Fibroblast of lung (primary cell): ENCODE measurements at places on chromosomes 12 and 14.

- no peak for DNase-seq
Measured at GRCh38 chr12:126869644-126870043, 1397.3 kb upstream of the TMEM132C start.

DNA sequence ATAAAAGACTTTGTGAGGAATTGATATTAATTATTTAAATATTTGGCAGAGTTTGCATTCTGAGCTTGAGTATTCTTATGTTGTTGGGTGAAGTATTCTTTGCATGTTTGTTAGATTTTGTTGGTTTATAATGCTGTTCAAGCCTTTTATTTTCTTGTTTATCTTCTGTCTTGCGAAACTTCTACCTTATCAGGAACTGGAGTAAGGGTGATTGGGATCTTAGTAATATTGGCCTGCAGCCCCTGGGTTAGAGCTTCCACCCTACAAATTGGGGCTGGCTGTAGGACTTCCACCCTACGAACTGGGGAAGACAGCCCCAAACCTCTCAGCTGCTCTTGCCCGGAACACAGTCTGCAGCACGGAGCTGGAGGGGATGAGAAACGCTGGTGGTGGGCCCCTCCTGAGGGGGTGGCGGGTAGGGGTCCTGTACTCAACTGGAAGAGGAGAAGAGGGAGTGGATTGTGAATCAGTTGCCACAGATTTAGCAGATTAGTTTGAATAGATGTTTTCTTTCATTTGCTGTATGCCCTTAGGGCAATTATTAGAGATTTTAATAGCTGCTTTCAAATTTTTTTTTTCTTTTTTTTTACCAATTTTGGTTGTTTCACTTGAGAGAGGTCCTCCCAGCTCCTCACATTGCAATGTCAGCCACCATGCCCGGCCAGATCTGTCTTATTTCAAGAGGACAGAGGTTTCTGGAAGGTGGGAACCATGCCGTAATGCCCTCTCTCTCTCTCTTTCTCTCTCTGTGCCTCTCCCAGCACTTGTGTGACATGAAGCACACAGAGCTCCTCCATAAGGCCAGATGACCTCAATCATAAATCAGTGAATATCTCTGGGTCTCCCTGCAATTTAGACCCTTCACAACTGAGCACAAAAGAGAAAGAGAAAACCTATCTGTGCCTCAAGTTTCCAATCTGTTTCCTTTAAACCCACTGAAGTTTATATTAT is 123.4 kb downstream of the DICER1 start:
- DNase-seq = no peak

- no peak for DNase-seq
Measured at GRCh38 chr12:558580-558979, 98.8 kb downstream of the B4GALNT3 start.

- DNase-seq = no peak
Measured at GRCh38 chr14:42563313-42563712, 956.6 kb downstream of the LRFN5 start.

DNA sequence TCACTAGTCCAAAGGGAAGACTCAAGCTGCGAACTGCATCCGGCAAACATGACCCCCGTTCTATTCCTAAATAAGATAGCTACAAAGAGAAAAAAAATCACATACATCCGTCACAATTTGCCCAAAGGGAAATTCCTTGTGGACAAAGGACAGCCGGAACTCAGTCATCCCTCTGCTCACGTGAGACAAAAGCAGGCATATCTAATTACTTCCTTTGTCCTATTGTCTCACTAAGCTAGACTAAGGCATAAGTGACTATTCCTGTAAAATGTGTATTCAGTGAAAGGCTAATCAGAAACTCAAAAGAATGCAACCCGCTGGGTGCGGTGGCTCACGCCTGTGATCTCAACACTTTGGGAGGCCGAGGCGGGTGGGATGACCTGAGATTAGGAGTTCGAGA is 27.2 kb upstream of the NINJ2 start:
- no peak for DNase-seq

GRCh38 chr12:75308279-75308678 is 21.8 kb downstream of the CAPS2 start:
- no peak for DNase-seq

GRCh38 chr12:82476511-82476910 is 118.2 kb downstream of the METTL25 start:
- DNase-seq = no peak

DNA sequence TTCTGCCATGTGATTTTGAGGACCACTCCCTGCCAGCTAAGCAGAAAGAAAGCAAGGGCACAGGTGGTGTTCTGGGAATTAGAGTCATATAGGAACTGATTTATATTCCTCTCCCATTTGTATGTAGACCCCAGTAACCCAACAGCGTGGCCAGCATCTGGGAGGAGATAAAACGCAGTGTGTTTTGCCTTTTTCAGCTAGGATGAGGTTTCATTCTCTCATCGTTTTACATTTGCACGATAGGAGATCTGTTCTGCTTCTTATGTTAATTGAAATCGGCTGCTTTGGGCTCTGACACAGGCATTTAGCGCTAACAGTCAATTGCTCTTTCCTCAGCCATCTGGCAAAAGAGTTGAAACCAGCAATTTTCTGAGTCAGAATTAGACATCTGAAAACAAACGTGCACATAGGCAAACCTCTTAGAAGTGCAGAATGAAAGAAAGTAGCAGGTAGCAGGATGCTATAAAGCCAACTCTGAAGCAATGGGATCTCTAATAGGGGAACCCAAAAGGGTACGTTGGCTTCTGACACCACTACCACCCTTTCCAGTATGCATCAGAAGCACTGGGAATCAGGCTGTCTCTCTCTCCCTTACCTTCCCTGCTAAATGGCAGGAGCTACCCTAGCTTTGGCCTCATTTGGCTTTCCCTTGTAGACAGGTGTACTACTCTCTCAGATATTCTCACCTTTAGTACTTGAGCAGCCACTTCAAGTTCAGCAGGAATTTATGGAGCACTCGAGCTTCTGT is 219.1 kb downstream of the PHLDA1 start:
- peak; percentile 77 for DNase-seq

DNA sequence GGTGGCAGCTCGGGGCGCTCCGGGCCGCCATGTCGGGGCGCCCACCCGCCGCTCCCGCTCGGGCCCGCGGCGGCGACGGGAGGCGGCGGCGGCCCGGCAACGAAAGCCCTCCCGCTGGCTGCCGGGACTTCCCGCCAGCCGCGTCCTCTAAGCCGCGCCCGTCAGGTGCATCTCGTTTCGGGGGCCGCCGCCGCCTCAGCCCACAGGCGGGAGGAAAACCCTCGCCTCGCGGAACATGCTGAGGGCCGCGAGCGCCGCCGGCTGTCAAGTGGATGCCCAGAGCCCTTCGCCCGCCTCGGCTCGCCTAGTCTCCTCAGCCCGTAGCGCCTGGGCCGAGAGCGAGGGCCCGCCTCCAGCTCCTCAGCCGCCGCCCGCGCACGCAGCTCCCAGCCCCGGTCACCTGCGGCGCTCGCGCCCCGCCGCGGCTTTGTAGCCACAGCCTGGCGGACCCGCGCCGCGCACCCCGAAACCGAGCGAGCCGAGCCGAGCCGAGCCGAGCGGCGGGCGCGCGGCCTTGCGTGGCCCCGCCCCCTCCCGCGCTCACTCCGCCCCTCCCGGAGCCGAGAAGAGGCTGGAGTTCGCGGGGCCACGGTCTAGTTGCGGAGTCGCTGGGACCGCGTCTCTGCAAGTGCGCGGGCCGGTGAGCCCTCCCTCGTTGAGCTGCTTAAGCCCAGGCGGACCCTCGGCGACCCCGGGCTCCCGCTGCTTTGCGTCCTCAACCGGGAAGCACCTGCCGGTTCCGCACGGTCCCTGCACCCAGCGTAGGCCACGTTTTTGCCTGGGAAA is at the start of gene EML5:
TSS of gene EML5 (minus strand) at position 481 of the 786 bp plus-strand sequence. CDS start at position 31, 450 bp downstream.
- DNase-seq = peak; percentile 54

DNA sequence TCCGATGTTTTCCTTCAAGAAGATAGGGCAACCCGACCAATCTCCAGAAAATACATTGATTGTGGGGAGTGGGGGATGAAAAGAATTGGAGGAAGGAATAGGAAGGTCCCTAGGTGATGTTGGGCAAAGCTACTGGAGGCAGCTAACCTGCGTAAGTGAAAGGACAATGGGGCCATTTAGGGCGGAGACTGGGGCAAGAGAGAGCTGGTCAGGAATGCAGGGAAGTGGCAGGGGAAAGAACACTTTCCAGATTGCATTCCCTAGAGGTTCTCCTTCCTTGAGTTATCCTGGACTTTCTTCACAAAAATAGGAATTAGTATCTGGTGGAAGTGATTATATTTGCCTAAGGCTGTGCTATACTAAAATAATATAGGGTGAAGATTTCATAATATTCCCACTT is 151.8 kb upstream of the HMGA2 start:
- DNase-seq = no peak

- no peak for DNase-seq
Measured at GRCh38 chr12:120771097-120771496, 45.5 kb downstream of the ACADS start.

DNA sequence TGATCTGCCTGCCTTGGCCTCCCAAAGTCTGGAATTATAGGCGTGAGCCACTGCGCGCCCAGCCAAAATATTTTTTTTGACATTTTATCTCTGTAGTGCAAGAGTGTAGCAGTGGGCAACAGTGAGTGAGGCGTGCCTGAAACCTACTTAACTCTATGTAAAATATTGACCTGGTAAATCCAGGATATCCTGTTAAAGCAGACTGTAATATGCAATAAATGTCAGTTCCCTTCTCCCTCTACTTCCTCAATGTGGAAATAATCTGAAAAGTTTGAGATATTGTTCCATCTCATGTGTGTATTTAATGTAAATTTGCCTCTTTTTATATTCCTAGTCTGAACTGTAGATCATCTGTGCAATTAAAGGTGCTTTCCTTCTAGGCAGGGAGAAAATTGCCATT is 9.5 kb upstream of the CDK17 start:
- no peak for DNase-seq

GRCh38 chr12:51071663-51072062 is 11.7 kb downstream of the CSRNP2 start:
- no peak for DNase-seq

- DNase-seq = peak; percentile 52
Measured at GRCh38 chr14:32345311-32345791, 16.3 kb downstream of the AKAP6 start.

GRCh38 chr14:100140452-100141078 is 18.9 kb downstream of the DEGS2 start:
- no peak for DNase-seq

DNA sequence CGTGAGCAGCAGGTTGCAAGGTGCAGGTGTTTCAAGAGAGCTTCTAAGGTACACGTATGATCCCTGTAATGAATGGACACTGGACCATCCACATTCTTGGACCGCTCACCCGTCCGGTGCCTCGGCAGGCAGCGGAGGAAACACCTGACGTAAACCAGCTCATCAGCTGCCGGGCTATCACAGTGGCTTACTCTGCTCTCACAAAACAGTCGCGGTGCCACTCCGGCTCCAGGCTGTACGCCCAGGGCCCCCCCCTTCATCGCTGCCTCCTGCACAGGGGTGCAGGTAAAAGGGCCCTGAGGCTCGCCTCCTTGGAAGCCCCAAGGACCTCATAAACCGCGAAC is 436 bp downstream of the VPS33A start:
- DNase-seq = no peak

DNA sequence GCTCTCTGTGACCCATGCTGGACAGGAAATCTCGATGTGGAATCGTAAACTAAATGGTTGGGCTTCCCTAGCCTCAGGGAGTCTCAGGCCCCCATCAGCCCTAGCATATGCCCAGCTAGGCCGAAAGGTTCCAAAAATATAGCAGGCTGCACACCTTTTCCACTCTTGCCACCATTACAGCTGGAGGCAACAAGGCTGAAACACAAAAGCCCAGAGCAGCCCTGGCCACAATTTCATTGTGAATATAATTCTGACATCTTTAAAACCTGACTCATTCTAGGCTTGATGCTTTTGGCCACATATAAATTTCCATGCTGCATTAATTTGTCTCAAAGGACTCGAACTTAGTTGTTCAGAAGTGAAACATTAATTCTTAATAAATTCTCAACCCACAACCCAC is 382.2 kb downstream of the GRIN2B start:
- no peak for DNase-seq

- no peak for DNase-seq
Measured at GRCh38 chr12:82757059-82757458, 70.4 kb downstream of the TMTC2 start.

DNA sequence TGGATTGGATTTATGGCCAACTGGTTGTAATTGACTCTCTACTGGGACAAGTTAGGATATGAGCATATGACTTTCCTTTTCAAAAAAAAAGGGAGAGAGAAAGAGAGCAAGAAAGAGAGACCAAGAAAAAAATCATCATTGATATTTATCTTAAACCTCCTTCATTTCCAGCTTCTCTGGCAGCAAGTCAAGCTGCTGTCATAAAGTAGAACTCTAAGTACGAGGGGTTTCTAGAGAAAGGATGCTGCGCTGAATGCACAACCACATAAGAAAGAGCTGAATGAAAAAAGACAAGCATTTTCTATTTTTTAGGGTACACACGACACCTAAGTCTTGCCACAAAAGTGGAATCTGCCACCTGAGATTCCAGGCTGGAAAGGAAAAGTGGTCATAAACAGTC is 182.6 kb downstream of the SLC25A21 start:
- DNase-seq = no peak

DNA sequence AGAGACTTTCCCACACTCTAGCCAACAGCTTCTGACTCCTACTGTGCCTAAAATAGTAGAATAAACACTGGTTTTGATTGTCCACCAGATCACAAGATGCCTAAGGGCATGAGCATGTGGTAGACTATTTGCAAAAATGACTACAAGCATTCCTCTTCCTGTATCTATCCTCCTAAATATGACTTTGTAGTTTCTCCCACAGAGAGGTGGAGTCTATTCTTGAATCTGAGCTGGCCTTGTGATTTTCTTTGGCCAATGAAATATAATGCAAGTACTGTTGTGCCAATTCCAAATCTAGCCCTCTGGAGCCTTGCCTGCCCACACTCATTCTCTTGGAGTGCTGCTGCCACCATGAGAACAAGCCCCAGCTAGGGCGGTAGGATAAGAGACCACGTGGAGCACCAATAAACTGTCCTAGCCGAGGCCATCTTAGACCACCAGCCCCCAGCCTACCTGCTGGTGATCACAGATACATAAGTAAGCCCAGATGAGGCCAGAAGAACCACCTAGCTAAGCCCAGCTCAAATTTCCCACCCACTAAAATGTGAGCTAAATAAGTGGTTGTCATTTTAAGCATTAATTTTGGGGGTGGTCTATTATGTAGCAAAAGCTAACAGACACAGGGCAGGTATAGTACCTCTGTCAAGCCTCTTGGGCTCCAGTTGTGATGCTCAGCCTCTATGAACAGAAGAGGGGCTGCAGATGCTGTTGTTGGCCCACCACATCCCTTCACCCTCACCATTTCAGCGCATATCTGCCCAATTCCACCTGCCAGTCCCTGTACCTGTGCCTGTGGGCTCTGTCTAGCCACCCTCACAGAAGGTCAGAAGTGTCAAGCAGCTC is 17.9 kb downstream of the ZFP36L1 start:
- DNase-seq = no peak

- DNase-seq = peak; percentile 88
Measured at GRCh38 chr12:89073027-89073398, 279.3 kb downstream of the DUSP6 start.

DNA sequence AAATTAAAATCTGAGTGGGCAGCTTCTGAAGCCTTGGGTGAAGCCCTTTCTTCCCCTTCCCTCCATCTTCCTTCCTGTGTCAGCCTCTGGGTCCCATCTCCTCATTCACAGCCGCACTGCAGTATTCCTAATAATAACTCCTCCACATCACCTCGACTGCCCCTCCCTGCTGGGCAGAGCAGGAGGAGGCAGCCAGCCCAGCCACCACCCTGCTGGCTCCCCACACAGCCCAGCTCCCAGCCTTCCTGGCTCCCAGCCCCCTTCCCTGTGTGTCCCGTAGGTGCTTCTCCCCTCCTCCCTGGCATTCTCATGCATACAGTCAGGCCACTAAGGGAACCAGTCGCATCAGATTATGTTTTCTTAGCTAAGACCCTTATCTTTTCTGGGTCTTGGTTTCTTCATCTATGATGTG is 3.7 kb downstream of the IFFO1 start:
- no peak for DNase-seq
